H9 (cell line): ENCODE measurements at places on chromosomes 3 and 15. TPM values are rescaled to one million over a fixed set of nuclear protein-coding genes. Genes with fewer than 3 reads are reported as not detected.

Gene ISLR
- 0.11 and 0.35 TPM in 2 replicates for total RNA-seq

Gene C3orf22
- not detected in 2 replicates for total RNA-seq

Gene SI
- not detected in 2 replicates for total RNA-seq

Gene CCDC39
- 0.59 and 0.79 TPM in 2 replicates for total RNA-seq

Gene MSL2
- total RNA-seq = 38.4 and 42.7 TPM in 2 replicates

Gene TNFAIP8L3
- 0.22 and 0.31 TPM in 2 replicates for total RNA-seq

Gene BFSP2
- not detected in 2 replicates for total RNA-seq

Gene RYK
- 57.7 and 60.6 TPM in 2 replicates for total RNA-seq

Gene ADCY5
- 5.0 and 6.1 TPM in 2 replicates for total RNA-seq

Gene DPPA4
- 796 and 821 TPM in 2 replicates for total RNA-seq

Gene IGSF10
- 0.13 and 0.20 TPM in 2 replicates for total RNA-seq

Gene MUSTN1
- 0.55 and 0.72 TPM in 2 replicates for total RNA-seq

Gene SLC6A20
- total RNA-seq = 0.09 and 0.20 TPM in 2 replicates

Gene LRRN1
- total RNA-seq = 269 and 271 TPM in 2 replicates

Gene GPR149
- not detected in 2 replicates for total RNA-seq

Gene ROBO2
- total RNA-seq = 2.0 and 2.3 TPM in 2 replicates

Gene AHSG
- total RNA-seq = 0.13 TPM in 1 of 2 replicates, not detected in the other

Gene HCLS1
- total RNA-seq = 1.1 and 1.2 TPM in 2 replicates

Gene COL6A5
- total RNA-seq = 0.04 TPM in 2 replicates

Gene STAB1
- total RNA-seq = 0.90 and 1.5 TPM in 2 replicates

Gene CASR
- total RNA-seq = 0.02 TPM in 1 of 2 replicates, not detected in the other

Gene SMCO1
- not detected in 2 replicates for total RNA-seq

Gene KNG1
- not detected in 2 replicates for total RNA-seq

Gene TMEM212
- not detected in 2 replicates for total RNA-seq

Gene PYGO1
- total RNA-seq = 0.59 and 0.83 TPM in 2 replicates

Gene DLL4
- 0.28 and 0.35 TPM in 2 replicates for total RNA-seq

Gene CXCR6
- total RNA-seq = not detected in 2 replicates

Gene RHOV
- total RNA-seq = 3.9 and 4.3 TPM in 2 replicates

Gene ZBTB11
- total RNA-seq = 14.8 and 15.8 TPM in 2 replicates

Gene LINGO1
- 41.6 and 42.6 TPM in 2 replicates for total RNA-seq

Gene DUOX1
- total RNA-seq = 2.3 and 2.6 TPM in 2 replicates

Gene MRPL46
- total RNA-seq = 27.4 and 29.3 TPM in 2 replicates

Gene TBL1XR1
- 170 and 175 TPM in 2 replicates for total RNA-seq

Gene MON1A
- 10.0 and 10.9 TPM in 2 replicates for total RNA-seq

Gene HRG
- total RNA-seq = not detected in 2 replicates

Gene RFT1
- total RNA-seq = 24.1 and 26.2 TPM in 2 replicates

Gene GPR27
- 15.5 and 17.7 TPM in 2 replicates for total RNA-seq

Gene RTF1
- 45.7 and 49.5 TPM in 2 replicates for total RNA-seq

Gene FBXO40
- total RNA-seq = 0.04 and 0.15 TPM in 2 replicates

Gene CDC25A
- 83.3 and 84.5 TPM in 2 replicates for total RNA-seq

Gene CELF6
- total RNA-seq = 0.13 and 0.18 TPM in 2 replicates

Gene C3orf20
- not detected in 2 replicates for total RNA-seq

Gene CAPN3
- total RNA-seq = 0.31 and 0.53 TPM in 2 replicates

Gene FAM240A
- 0.11 TPM in 1 of 2 replicates, not detected in the other for total RNA-seq

Gene SPRED1
- 41.0 and 42.1 TPM in 2 replicates for total RNA-seq

Gene CYP11A1
- 1.7 and 2.3 TPM in 2 replicates for total RNA-seq
